Activated naive CD8-positive, alpha-beta T cell treated with anti-CD3 and anti-CD28 coated beads, Interleukin-2, amount 50 U/mL, for 24 hours (primary cell): ENCODE measurements at places on chromosomes 2 and 18.

DNA sequence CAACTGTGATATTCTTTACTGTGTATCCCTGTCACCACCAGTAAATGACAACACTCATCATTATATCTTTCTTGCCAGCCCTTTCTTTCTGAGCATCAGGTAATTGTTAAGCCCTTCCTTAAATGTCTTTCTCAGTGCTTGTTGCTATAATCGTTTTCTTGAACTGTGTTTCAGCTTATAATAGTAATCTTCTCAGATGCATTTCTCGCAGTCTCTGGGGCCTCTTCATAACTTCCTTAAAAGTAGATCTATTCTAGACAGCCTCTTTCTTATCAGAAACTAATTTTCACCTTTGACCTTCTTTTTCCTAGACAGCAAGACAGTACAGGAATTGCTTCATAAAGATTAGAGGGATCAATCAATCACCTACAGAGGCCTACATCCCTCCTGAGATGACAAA is 648.1 kb downstream of the CPS1 start:
- no peak for DNase-seq

DNA sequence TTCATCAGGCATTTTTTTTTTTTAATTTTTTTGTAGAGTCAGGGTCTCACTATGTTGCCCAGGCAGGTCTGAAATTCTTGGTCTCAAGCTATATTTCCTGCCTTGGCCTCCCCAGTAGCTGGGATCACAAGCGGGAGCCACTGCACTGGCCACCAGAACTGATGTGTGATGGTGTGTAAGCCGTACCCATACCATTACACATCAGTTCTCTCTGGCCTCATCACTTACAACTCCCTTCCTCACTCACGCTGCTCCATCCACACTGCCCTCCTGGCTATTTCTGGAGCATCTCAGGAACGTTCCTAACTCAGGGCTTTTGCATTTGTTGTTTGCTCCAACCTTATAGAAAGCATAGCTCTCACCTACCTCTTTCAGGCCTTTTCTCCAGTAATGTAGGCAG is 834.5 kb upstream of the ID2 start:
- no peak for DNase-seq

- DNase-seq, result no peak
Observed at GRCh38 chr2:236175548-236176150, 7.5 kb upstream of the GBX2 start.

- DNase-seq, result no peak
Observed at GRCh38 chr2:161745866-161746614, 121.8 kb downstream of the SLC4A10 start.

GRCh38 chr2:177888581-177888980 is 184.0 kb downstream of the PDE11A start:
- no peak for DNase-seq

GRCh38 chr2:165863810-165864261 is 69.8 kb upstream of the GALNT3 start:
- DNase-seq, result no peak

DNA sequence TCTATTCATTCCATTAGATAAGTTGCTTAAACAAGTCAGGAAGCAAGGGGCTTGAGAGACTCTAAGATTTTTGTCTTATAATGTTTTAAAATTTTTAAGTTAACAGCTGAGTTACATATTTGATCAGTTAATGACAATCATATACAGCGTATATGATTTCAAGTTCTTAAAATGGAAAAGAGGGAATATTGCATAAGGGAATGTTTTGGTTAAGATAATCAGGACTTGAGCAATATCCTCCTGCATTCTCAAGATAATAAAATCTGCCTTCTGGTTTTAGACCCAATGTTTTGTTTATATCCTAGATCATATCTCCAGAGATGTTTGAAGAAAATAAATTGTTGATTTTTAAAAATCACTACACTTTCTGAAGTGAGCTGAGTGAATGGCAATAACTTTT is 13.4 kb upstream of the DYNC1I2 start:
- DNase-seq, result no peak

- DNase-seq, result no peak
Observed at GRCh38 chr2:241087420-241088268, 14.4 kb downstream of the MTERF4 start.

DNA sequence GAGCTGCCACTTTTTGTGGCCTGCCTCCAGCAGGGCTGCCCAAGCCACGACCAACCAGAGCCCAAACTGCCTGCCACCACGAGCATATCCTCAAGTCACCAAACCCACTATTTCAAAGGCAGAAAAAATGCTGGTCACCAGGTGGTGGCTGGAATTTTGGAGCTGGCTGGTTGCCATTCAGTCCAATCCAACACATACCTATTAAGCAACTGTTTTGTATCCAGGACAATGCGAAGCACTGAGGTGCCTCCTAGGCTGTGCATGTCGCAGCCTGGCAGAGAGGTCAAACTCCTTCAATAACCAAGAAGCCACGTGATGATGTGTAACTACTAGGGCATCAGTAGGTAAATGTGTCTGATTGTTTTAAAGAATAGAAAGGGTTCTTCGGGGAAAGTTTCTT is 108.3 kb upstream of the PPP1CB start:
- no peak for DNase-seq

DNA sequence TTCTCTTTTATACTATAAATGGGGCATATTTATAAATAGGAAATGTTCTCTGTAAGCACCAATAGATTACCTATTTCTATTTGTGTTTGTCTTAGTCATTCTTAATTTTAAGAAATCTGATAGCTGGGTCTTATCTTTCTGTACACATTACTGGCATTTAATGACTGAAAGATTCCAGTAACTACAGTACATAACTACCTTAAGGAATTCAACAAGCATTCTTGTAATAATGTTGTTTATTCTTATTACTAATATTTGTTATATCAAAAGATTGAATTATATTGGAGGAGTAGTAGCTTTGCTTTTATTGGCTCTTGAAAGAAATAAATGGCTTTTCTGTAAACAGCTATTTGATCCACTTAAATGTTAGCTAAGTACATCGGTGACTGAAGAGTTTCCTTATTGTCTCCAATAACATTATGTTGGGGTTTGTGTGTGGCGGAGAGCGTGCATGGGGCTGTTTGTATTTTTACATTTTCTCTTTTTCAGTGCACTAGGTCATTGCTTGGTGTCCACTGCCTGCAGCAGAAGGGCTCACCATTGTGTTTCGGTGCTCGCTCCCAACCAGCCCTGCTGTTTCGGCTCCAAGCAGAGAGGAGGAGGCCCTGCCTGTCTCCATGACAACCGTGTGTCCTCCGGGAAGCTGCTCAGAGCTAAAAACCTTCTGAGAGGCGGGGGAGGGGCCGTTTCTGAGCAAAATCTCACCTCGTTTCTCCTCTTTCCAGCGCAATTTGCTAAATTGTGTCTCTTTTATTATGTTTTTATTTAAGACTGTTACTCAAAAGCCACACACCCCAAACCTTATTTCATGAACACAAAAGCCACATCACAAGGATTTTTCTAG is 112.5 kb upstream of the SLC38A11 start:
- no peak for DNase-seq

DNA sequence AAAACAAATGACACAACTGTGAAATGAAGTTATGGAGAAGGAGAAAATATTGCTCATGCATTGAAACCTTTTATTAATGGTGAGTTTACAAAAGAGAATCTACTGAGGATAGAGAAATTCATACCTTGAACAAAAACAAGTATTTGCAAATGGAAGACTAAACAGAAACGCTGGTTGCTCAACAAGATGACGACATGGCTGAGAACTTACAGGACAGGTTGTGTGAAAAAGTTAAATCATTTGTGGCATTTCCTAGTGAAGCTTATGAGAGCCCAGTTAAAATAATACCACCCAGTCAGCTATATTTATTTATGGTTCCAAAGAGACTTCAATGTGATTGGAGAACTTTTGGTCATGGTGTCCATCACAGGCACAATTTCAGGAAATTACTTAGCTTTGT is 148.6 kb upstream of the PKDCC start:
- no peak for DNase-seq

DNA sequence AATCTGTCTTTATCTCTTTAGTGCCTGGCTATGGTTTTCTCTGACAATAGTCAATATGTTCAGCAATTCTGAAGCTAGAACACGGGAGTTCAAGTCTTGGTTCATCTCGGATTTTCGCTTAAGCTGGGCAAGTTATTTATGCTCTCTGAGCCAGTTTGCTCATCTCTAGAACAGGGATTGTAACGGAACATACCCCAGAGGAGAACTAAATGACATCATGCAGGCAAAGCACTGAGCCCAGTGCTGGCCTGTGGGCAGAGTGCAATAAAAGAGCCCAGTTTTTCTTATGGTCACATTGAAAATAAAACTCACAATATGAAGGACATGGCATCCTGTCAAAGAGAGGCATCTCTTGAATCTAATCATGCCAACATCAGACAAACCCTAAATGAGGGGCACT is 143.9 kb downstream of the ZBTB7C start:
- no peak for DNase-seq

DNA sequence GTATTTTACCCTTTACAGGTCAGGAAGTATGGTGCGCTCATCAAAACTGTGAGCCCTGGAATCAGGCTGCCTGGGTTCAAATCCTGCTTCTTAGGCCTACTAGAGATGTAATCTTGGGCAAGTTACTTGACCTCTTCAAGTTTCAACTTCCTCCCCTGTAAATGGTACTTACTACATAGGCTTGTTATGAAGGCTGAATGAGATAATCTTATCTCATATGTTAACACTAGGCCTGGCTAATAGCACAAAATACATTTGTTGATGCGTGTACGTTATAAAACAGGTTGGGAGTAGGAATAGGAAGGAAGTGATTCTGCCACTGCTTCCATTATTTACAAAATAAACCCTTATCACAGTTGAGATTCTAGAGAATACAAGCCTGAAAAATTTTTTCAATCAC is 1.7 kb upstream of the RFTN2 start:
- no peak for DNase-seq

- no peak for DNase-seq
Observed at GRCh38 chr18:27750014-27750413, 426.9 kb downstream of the CDH2 start.

GRCh38 chr2:216560838-216561270 is 62.2 kb downstream of the RPL37A start:
- DNase-seq, result no peak

DNA sequence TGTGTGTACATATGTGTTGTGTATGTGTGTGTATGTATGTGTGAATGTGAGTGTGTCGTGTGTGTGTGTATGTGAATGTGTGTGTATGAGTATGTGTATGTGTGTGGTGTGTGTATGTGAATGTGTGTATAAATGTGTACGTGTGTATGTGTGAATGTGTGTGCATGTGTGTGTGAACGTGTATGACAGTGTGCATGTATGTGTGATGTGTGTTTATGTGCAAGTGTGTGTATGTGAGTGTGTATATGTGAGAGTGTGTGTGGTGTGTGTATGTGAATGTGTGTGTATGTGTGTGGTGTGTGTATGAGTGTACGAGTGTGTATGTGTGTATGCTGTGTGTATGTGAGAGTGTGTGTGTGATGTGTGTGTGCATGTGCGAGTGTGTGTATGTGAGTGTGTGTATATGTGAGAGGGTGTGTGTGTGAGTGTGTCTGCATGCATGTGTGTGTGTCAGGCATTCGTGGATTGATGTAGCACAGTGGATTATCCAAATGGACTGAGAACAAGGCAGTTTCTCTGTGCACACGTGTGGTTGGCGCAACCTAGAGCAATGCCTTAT is 127.2 kb downstream of the SH3BP4 start:
- no peak for DNase-seq

- DNase-seq, result no peak
Observed at GRCh38 chr2:178777577-178777976, 29.6 kb downstream of the TTN start.

DNA sequence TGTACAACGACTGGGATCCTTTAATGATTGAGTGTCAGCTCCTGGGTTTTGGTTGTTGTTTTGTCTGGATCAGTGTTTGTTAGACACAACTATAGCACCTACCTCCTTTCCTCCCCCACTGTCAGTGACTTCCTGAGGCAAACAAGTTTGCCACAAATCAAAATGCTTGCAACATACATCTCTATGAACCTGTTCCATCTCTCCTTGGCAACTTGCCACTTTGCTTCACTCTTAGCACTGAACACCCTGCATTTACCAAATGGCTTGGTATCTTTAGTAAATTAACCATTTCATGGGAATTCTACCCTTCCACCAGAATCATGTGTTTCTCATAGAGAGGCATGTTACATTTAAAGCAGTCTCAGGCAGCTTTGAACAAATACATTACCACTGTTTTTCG is 301.1 kb upstream of the TANK start:
- no peak for DNase-seq

DNA sequence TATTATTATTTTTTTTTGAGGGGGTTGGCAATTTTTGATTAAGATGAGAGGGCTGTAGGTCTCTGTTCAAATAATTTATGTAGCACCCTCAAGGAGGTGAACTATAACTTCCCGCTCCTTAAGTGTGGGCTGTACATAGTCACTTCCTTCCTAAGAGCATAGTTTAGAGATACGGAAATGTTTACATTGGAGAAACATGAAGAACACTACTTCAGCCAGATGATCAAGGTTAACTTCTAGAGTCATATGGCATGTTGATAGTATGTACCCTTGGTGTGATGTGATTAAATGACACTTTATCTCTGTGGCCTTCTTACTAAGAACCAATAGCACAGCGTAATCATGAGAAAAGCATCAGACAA is 93.7 kb downstream of the MIB1 start:
- no peak for DNase-seq

DNA sequence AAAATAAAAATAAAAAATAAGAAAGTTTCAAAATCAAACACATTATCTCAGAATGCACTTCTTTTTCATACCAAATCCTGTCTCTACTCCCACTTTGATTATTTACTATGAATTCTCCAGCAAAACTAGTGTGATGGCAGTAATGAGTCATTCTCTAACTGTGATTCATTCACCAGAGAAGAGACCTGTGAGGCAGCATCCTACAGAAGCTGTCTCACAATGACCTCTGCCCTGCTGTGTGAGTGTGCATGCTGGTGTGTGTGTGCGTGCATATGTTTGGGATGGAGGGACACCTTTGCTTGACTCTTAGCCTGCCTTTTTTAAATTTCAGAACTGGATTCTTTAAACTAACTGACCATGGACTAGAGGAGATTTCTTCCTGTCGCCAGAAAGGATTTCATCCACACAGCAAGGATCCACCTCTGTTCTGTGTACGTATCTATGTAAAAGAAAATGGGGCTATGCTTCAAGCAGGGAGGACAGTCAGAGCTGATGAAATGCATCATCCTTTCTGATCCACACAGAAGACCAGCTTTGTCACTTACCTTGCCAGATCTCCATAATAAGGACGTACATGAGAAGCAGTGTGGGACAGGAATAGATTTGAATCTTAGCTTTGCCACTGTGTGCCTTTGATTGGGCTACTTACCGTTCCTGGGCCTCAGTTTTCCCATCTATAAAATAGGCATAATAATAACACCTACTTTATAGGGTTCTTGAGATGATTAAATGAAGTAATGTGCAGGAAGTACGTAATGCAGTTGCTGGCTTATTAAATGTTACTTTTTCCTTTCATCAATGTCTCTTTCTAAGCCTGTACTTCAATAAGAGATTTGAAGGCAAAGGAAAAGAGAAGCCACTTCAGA is 31.2 kb downstream of the STAMBP start:
- DNase-seq, result peak; percentile 40

- no peak for DNase-seq
Observed at GRCh38 chr2:49772299-49772970, 618.1 kb upstream of the FSHR start.

DNA sequence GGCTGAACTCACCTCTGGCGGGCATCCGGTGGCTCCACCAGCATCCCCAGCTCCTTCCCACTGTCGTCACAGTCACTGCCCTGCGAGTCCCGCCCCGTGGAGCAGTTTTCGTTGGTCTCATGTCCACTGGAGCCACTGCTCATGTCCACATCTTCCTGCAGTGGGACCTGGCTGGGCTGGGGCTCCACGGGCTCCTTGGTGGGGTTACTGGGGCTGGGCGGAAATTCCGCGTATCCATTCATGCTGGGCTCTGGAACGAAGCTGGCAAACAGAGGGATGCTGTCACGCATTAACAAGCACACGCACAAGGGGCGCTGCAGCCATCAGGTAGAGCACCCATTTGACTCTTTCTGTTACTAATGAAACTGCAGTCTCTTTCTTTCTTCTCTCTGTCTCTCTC is 10.7 kb downstream of the PER2 start:
- no peak for DNase-seq
